Fibroblast of skin of left biceps (primary cell): ENCODE measurements at places on chromosomes 1 and 21.

DNA sequence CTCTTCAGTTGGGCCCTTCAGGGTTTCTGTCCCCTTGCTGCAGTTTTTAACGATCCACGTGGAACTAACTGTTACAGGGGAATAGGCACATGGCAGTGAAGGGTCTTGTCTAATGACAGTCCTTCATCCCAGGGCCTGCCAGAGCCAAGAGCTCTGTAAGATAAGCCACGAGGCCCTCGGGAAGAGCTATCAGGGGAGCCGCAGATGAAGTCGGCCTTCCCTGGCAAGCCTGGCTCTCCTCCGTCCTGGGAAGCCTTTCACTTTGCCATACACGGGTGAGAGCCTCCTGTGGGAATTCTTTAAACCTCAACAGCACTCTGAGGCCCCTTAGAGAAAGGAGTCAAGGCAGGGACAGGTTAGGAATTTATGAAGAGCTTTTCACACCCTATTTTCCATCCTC lies 29.0 kb downstream of the ACP6 start:
- no peak for DNase-seq

DNA sequence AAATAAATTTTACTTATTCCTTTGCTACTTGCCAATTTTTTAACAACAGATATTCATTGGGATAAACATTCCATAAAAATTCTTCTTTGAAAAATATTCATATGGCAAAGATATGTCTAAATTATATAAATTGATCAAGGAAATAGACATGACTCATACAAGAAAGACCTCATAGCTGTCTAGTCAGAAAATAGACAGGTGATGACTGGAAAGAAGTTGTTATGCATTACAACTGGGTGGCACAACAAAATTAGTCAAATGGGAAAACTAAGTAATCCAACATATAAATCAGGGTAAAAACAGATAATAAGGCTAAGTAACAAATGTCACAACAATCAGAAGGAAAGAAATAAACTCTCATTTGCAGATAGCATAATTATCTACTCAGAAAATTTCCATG lies 92.0 kb downstream of the USH2A start:
- no peak for DNase-seq

- peak; percentile 29 for DNase-seq
Observed at GRCh38 chr21:26041431-26042180, 129.0 kb downstream of the APP start.

GRCh38 chr1:30885570-30886522 lies 22.7 kb downstream of the SDC3 start:
- DNase-seq, result no peak

DNA sequence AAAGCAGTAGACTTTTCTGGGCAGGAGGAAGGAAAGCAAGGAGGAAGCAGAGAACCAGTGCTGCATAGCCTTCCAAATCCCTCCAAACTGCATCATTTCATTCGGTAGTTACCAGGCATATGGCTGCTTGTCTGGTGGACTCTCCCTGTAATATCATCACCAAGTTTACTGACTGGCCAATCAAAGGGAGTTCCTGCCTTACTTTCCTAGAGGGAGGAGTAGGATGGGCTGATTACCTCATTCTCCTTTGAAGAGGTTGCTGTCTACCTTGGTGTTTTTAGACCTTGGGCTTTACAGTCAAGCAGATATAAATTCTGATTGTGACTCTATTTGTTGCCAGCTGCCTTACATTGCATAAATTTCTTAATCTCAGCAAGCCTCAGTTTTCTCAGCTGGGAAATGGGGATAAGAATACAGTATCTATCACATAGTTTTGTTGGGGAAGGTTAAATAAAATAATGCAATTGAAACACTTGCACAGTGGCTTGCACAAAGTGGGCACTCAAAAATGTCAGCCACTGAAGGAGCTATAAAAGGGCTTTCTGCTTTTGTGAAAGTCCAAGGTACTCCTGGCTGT lies 297.3 kb upstream of the PROX1 start:
- no peak for DNase-seq
